Activated naive CD4-positive, alpha-beta T cell (primary cell): ENCODE measurements at places on chromosomes 2 and 18.
A peak's percentile ranks its signal among the peaks of the same experiment; 100 is the strongest.

DNA sequence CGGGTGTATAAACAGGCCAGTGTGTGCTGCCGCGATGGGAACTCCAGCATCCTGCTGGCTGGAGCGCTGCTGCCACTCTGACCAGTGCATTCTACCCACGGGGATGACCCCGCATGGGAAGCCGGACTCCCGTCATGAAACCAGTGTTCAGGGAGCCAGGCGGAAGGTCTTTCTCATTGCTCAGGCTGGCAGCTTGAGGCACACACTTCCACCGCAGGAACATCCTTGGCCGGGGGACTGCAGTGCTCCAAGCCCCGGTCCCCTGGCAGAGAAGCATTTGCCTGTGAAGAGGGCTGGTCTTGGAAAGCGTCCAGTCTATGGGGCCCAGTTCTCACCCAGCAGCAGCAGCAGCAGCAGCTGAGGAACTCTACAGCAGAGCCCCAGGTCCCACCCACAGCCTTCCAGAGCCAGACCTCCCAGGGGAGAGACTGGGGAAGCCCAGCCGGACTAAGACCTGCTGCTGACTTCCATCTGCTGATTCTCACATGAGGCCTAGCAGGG, 235.9 kb downstream of the KLHL29 start:
- no peak for DNase-seq

DNA sequence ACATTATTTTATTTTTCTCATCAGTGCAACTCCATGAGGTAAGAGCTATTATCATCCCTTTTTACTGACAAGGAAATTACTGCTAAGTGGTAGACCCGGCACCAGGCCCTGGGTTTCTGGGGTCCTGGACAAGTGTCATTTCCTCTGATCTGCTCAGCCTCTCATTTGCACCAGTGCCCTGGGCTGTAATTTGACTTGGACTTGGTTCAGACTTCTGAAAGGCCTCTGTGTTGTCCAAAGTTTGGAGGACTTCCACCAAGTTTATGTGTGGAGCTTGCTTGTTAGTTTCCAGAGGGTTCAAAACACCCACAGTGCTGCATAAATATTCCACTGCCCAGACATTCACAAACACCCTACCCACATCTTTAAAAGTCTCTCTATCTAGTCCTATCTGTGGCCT, 44.0 kb upstream of the PPP1CB start:
- no peak for DNase-seq

DNA sequence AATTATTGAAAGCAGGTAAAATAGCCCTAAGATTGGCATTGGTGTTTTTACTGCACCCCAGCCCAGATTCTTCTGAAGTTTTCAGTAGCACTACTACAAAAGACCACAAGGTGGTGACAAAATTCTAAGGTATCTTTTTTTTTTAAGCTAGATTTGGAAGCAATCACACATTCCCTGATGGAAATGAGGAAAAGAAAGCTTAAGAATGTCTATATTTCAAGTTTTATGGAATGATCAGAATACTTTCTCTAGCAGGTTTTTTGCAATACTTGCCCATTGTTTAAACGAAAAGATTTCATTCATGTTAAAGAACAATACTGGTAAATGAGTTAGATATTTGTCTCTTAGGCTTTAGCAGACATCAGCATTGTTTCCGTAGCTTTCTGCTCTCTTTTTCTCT, 32.1 kb upstream of the ZNF638 start:
- DNase-seq = no peak

GRCh38 chr2:143808166-143808565, 678.9 kb downstream of the ARHGAP15 start:
- no peak for DNase-seq

DNA sequence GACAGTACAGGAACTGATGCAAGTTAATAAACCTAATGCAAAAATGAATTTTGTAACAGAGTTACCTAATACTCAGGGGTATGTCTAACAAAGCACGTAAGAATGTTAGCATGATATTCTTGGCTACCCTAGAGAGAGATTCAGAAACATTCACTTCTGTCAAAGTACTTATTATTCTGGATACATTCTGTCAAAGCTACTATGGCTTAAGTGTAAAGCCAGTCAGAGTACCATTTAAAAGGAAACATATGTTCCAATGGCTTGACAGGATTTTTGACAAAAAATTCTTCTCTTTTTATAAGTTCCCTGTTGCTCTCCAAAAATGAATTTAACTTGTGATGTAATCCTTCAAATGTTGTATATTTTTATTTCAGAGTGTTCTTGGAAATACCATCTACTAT, 85.5 kb downstream of the PIGN start:
- DNase-seq = no peak

GRCh38 chr18:13179566-13180113, 38.9 kb upstream of the LDLRAD4 start:
- DNase-seq = no peak

DNA sequence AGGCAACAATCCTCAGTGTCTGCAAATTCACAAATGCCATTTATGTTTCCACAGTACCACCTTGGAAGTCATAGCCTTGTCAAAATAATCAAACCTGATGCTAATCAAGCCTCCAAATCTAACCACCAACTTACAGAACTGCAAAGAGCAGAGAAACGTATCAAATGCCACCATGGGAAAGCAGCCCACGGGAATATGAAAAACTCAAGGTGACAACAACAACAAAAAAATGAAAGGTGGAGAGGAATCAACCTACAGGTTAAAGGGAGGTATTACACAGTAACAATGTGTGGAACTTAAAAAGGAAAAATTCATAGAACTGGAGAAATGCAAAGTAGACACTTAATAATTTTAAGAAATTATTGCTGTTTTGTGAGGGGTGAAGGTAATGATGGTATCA, 46.7 kb downstream of the CD226 start:
- no peak for DNase-seq

- DNase-seq = peak; percentile 88
Observed at GRCh38 chr2:136118819-136119716, 1.1 kb upstream of the CXCR4 start.

DNA sequence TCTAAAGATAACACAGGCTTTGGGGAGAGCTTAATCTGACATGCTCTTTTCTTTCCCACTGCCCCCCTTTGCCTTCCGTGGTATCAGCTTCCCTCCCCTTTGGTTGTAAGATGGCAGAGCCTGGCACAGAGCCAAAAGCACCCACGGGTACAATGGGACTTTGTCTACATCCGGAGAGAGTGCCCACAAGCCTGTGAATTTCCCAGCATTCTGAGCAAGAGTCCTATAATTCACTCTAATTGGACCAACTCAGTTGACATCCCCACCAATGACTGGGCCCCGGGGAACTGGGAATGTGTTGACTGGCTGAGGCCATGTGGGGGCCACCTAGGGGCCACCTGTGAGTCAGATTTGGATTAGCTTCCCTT, 20.1 kb upstream of the C2orf72 start:
- DNase-seq = no peak

DNA sequence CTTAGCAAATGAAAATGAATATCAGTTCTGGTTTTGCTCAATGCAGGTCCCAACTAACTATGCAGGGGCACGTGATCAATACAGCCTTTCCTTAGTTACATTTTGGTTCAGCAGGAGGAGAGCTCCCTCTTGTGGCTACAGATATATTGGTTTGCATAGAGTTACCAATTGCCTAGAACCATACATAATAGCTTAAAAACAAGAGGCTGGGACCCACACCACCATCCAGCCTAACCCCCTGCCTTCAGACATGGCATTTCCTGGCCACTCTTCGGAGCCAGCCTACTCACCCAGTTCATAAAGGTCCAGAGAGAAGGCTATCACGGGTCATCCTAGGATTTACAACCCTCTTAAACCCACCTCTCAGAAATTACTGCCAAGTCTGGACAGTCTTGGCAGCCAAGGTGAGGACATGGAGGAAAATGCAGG, 10.5 kb downstream of the CCDC93 start:
- DNase-seq = no peak

GRCh38 chr2:74587664-74588277, 33.3 kb downstream of the DOK1 start:
- no peak for DNase-seq

- DNase-seq = no peak
Observed at GRCh38 chr18:58569490-58569911, 59.4 kb downstream of the ALPK2 start.

DNA sequence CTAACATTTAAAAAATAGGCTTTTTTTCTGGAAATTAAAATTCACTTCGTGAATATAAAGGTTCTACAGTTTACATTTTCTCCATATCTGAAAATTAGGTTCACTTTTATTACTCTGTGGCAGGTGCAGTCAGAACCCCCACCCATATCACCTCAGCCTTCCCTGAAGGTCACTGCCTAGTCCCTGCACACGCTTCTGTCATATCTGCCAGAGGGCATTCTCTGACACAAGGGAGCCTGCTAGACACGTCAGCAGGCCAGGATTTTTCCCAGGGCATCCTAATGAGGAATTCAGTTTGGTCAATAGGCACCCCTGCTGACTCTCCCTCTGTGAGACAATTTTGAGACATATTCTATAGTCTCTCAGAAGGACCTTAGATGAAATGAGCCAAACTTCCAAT, 475.7 kb upstream of the PKDCC start:
- DNase-seq = no peak

DNA sequence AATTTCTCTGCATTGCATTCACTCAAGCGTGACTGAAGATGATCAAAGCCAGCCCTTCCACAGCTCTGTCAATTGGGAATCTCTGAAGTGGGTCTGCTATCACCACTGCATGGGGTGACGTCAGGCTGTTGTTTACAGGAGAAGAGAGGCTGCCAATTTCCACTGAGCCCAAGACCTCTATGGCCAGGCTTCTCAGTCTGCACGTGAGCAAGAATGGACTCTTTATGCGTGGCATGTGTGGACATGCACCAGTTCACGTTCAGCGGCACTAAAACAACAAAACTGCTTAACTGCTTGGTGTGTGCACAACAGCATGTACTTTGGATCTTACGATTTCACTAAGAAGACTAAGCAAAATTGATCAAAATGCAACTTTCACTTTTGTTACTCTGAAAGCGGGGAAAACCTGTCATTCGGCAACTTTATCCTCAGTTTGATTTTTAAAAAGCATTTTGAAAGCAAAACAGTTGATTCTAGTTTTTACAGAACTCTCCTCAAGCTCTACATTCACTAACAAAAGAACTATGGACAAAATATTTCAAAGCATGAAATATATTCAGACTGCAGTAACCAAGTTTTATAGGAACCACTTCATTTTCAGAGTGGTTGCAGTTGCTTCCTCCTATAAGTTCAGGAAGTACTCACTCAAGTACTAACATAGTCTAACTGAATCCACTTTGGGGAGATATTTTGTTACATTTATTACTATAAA, 77.0 kb upstream of the SERTAD2 start:
- DNase-seq = no peak

DNA sequence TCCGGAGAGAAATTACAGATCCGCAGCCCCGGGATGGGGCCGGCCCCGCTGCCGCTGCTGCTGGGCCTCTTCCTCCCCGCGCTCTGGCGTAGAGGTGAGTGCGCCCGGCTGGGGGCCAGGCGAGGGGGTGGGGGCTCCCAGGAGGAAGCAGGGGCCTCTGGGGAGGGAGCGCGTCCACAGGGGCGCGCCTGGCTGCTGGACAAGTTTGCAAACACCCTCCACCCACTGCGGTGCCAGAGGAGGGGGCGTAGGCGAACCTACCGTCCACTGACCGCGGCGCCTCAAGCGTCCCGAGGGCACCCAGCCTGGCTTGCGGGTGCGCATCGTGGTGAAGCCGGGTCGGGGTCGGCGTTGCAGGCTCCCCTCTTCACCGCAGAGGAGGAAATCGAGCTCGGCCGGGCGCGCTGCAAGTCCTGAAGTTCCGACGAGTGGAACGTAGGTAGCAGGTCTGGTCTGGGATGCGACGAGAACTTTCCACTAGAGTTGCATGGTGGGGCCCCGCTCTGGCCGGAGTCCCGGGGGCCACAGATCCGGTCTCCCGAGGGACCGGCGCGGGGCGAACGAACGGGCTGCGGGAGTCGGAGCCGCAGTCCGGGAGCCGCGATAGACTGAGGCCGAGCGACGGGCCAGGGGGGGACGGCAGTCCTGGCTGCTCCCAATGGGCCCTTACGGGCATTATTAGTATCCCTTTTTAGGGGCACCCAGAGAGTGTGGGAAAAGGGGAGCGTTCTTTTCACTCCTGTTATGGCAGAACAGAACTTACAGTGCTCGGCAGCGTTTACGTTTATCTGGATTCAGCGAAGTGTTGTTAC, 502 bp downstream of the MERTK start:
- no peak for DNase-seq

DNA sequence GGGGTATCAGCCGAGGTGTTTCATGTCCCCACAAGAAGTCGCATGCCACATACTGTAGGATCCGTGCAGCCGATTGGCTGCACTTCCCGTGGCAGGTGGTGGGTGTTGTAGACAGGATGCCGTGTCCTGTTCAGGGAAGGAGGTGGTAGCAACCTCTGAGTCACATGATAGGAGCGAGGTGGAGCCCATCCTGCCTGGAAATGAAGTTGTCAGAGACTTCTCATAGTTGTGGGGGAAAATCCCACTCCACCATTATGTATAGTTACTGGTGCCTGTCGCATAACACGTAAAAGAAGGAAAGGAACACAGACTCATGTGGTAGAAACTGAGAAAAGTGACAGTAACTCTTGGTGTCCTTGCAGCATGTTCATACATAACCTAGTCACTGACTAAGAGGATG, 91.4 kb upstream of the IL1R2 start:
- no peak for DNase-seq

DNA sequence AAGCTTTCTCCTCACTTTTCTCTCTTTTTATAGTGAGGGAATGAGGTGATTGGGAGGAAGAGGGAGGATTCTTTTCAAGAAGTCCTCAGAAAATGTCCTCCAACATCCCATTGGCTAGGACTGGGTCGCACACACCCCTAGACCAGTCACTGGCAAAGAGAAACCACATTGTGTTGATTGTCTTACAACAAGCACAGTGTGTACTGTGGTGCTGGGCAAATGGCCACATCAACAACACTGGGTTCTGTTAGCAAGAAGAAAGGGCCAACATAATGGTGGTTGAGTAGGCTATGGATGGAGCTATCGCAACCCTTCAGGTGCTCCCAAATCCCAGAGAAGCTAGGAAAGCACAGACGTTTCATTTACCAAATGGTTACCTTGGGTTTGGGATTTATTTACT, 18.7 kb upstream of the PTPN4 start:
- DNase-seq = no peak

DNA sequence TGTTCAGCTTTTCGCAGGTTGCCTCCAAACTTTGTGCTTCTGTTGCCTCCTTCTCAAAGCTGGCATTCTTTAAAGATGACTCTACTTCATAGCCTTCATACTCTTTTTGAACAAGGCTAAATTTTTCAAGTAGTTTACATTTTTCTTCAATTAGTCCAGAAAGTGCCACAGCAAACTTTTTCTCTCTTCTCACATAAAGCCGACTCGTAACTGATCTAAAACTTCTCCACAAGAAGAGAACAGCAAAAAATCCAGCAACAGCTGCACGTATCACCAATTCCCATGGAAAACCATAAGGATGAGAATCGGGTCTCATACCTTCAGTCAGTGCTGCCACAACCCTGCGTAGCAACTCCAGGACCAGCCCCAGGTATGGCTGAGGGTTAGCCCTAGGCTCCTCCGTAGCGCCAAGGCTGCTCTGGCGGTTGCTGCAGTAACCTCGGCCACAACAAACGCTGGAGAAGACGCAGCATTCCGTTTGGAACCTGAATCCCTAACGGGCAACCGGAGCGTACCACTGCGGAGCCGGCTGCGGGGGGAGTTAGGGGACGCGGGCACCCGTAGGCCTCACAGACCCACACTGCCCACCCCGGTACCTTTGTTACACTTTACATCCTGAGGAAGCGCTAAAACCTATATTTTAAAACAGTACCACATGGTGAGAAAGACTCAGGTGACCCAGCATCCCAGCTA, at the start of gene CTAGE1:
Gene CTAGE1, minus strand, starts transcription at position 420 of the 693 bp plus-strand sequence. Its CDS starts 104 bp downstream, at position 316.
- DNase-seq = no peak

- no peak for DNase-seq
Observed at GRCh38 chr18:14937271-14937670, 189.3 kb downstream of the ANKRD30B start.

- DNase-seq = no peak
Observed at GRCh38 chr2:1051075-1051474, 100.4 kb downstream of the SNTG2 start.

- DNase-seq = no peak
Observed at GRCh38 chr2:25912851-25913695, 34.8 kb upstream of the ASXL2 start.
